ENCODE measurements at places on chromosomes 1 and 21.

GRCh38 chr1:218090459-218090858 is 194.6 kb upstream of the RRP15 start:
- H3K4me3 ChIP-seq, result no peak overlapping the region
- no peaks in the 10 kb centered on the region for H3K27me3 ChIP-seq
- H3K36me3 ChIP-seq, result no peaks in the 10 kb centered on the region
- DNase-seq, result no peak
- no peaks in the 10 kb centered on the region for H3K4me1 ChIP-seq

DNA sequence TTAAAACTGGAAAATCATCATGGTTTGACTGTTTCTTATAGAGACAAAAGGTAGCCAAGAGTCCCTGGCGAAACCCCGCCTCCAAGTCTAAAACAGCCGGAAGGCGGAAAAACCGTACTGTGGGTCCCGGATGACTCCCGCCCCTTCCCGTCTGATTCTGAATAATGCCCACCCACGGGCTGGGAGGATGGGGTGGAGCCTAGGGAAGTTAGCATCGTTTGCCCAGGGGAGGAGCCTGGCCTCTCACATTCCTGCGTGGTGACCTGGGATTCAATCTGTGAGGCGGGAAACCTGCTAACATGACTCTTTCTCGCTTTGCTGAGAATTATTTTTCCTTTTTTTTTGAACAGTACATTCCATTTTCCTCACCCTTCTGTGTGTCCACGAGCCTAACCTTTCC is 124.9 kb downstream of the KCNK1 start:
- no peaks in the 10 kb centered on the region for H3K36me3 ChIP-seq
- H3K4me3 ChIP-seq, result no peak overlapping the region
- H3K27me3 ChIP-seq, result no peaks in the 10 kb centered on the region
- no peaks in the 10 kb centered on the region for H3K4me1 ChIP-seq
- DNase-seq, result no peak

- DNase-seq, result no peak
- H3K27ac ChIP-seq, result no peak overlapping the region
- H3K36me3 ChIP-seq, result peaks cover 5% of the 10 kb centered on the region
- no peak overlapping the region for H3K4me3 ChIP-seq
- H3K27me3 ChIP-seq, result no peaks in the 10 kb centered on the region
Observed at GRCh38 chr1:201145816-201146215, 8.5 kb downstream of the TMEM9 start.

- H3K4me1 ChIP-seq, result no peaks in the 10 kb centered on the region
- DNase-seq, result no peak
- H3K27me3 ChIP-seq, result no peaks in the 10 kb centered on the region
- no peak overlapping the region for H3K4me3 ChIP-seq
Observed at GRCh38 chr1:4724001-4724400, 69.6 kb downstream of the AJAP1 start.

Data from GM23248 (cell line).